CD8-positive, alpha-beta memory T cell (primary cell): ENCODE measurements at places on chromosomes 3 and 15.
A peak's percentile ranks its signal among the peaks of the same experiment; 100 is the strongest.

DNA sequence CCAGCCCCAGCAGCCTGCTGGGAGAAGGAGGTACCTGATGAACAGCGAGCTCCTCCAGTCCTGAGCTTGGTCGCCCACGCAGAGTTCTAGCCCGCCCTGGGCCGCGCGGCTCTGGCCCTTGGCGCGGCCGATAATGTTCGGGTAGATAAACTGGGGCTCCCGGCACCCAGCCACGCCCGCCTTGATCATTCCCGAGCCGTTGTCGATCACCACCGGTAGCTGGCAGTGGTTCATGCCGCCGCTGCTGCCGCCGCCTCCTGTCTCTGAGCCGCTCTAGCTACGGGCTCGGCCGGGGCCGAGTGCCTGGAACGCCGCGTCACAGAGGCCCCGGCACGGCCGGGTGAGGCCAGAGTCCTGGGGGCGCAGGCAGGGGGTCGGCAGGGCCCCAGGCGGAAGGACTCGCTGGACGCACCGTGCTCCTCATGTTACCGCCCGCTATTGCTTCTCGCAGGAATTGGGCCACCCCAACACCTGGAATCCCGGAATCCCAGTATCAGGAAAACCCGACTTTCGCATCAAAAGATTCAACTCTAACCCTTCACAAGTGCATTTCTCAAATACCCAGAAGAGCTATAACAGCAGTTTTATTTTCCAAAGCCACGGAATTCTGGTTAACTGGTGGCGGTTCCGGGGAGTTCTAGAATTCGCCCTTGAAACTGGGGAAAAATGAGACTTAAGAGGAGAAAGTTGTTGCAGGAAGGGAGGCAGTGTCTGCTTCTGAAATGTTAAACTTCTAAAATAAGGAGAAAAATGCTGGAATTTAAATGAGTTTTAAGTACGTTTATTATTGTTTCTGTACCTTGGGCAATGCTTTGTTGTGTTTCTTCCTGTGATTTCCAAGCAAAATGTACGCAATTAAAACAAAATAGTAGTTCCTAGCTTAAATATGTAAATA is at the start of gene ACTRT3:
TSS of gene ACTRT3 (minus strand) at position 275 of the 895 bp plus-strand sequence. CDS start at position 234, 41 bp downstream.
- peak; percentile 66 for DNase-seq

DNA sequence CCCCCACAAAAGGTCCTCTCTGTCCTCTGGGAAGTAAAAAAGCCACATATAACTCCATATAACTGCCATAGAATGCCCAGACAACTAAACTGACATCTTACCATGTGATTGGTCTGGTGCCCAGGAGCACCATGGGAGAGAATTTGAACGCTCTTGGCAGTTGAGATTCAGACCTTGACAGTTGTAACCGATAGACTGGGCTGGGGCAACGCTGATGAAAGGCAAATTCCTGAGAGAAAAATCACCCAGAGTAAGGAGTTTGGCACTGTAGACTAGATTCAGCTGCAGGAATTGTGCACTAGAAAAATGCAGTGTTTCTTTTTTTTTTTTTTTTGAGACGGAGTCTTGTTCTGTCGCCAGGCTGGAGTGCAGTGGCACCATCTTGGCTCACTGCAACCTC is 240.5 kb downstream of the SOX2 start:
- no peak for DNase-seq

DNA sequence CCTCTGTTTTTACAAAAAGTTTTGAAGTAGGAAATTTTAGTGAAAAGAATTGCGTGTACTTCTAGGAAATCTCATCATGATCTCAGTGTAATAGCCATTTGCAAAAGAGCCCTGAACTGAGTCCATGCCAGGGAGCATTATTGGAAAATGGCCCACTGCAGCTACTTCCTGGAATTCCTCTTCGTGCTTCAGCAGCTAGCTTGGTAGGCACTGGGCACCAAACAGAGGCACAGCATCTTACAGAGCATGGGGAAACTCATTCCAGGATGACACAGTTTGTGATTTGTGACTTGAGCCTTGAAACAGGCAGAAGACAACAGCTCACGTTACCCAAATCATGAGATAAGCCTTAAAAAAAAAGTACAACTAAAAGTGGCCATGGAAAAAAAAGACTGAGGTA is 179.1 kb downstream of the WDR72 start:
- DNase-seq, result no peak

DNA sequence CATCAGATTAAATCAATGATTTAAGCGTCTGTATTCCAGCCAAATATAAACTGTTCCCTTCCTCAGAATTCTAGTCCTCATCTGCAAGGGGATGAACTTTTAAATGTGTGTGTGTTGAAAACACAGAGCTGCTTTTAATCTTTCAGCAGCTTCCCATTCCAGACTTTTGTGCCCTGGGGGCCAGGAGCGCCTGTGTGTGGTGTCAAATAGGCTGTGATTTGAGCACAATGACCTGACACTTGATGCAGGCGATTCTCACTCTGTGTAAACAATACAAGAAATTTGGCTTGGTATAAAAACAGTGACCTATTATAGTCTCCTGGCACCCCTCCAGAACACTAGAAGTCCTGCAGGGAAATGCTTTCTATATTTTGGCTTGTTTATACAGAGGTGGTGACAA is 274.6 kb upstream of the ROPN1 start:
- no peak for DNase-seq

DNA sequence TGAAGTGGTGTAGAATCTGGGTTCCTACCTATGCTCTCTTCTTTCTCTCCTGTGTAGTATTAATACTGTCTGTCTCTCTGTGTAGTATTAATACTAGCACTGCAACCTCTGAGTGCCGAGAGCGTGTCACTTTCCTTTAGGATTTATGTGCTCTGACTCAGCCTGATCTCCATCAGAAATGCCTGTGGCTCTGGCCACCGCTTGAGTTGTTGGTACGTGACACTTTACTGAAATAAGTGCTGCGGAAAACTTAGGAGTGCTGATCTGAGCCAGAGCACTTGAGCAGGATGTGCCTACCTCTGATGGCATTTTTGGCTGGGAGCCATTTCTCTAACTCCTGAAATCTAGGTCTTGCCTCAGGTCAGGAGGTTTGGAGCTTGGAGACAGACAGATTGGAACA is 807.4 kb downstream of the SQOR start:
- no peak for DNase-seq

- DNase-seq, result no peak
Measured at GRCh38 chr15:74773329-74773728, 8.6 kb upstream of the CSK start.

- no peak for DNase-seq
Measured at GRCh38 chr3:138196023-138196422, 8.9 kb downstream of the ARMC8 start.

DNA sequence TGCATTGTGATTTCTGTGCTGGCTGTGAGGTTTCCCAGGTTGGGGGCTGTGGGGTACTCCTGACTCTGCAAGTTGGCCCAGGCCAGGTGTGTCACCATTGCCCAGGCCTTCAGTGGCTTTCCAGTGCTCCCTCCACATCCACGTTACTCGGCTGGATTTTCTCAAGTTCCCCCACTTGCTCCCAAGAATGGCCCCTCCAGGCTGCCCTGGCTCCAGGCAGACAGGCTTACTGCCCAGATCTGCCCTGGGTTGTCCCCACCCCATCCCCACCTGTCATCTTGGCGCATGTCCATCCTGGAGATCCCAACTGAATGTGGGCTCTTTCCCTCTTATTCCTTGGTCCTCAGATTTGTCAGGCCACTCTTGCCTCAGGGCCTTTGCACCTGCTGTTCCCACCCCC is 3.6 kb downstream of the APBA2 start:
- DNase-seq, result no peak

GRCh38 chr15:88901508-88902220 is 6.3 kb upstream of the HAPLN3 start:
- no peak for DNase-seq

DNA sequence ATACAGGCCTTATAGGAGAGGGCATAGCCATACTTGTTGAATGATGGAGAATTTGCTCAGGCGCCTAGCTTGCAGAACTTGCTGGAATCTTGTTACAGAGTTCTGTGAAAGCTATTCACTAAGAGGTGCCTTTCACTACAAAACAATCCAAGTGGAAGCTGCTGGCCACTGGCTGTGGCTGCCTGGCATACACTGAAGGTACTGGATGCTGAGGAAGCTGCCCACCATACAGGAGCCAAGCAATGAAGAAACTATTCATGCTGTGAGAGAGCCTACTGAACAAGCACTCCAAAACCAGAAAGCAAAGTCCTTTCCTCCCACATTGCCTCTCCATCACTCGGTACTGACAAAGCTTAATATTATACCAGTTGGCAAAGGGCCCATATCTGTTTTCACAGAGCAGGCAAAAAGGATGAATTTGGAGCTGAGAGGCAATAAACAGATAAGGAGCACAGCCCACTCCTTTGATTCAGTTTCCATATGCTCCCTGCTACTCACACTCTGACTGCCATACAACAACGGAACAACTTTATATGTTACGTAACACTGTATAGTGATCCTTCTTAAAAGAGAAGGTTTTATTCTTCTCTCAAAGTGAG is 192.6 kb upstream of the ALCAM start:
- DNase-seq, result no peak

GRCh38 chr3:141380987-141381386 is 12.7 kb downstream of the ZBTB38 start:
- no peak for DNase-seq

DNA sequence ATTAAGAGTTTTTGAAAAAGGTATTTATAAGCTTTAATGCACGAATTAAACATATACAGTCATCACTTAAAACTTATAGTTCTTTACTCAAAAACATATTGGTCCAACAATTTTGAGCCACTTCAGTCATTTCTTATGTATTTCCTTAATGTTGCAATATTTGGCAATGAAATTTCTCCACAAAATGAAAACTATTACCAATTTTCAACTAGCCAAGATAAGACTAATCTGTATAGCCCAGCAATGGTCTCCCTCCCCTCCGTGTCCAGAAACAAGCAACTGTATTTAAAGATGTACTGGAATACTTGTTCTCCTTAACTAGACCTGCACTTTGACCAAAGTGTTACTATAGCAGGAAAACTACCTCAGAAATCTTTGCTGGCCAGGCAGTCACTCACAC is 9.2 kb downstream of the ARF4 start:
- DNase-seq, result no peak

- DNase-seq, result no peak
Measured at GRCh38 chr3:62260655-62261054, 112.7 kb downstream of the FEZF2 start.
